ENCODE measurements at places on chromosomes 4 and X.

DNA sequence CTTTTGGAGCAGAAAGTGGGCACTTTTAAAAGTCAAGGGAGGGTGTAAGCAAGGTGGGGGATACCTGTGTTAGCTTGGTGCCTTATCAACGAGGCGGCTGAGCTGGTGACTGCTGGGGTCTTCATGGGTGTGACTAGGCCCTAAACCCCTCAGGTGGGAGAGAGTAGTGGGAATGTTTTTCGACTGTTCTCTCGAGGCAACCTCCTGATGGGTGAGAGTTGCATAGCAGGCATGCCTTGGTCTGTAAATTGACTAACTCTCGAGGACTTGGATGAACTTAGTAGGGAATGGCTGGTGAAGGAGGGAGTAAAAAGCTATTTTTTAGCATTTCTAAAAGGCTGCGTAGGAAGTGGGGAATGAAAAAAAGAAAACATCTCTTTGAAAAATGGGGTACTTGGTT is 80.0 kb downstream of the ARHGAP10 start:
- DNase-seq, result no peak

DNA sequence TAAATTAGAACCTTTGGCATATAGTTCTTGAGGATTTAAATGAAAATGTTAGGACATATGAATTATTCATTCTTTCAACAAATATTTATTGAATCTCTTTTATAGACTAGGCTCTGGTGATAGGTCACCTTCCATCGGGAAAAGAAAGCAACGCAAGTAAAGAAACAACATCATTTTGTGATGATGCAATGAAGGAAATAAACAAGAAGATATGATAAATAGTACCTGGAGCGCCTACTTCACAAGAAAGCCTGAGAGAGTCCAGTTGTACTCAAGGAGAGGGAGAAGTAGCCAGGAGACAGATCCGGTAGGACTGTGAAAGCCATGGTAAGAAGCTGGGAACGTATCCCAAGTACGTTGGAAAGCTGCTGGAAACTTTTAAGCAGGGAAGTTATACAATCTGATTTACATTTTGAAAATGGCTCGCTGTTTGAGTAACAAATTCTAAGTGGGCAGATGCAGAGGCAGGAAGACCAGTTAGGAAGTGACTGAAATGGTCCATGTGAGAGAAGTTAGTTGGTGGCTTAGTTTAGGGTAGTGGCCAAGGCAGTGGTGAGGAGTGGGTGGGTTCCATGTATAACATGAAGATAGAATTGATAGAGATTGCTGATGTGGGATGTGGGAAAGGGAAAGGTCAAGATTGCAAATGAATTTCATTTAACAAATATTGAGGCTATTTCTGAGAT is 17.7 kb upstream of the CPE start:
- no peak for DNase-seq

DNA sequence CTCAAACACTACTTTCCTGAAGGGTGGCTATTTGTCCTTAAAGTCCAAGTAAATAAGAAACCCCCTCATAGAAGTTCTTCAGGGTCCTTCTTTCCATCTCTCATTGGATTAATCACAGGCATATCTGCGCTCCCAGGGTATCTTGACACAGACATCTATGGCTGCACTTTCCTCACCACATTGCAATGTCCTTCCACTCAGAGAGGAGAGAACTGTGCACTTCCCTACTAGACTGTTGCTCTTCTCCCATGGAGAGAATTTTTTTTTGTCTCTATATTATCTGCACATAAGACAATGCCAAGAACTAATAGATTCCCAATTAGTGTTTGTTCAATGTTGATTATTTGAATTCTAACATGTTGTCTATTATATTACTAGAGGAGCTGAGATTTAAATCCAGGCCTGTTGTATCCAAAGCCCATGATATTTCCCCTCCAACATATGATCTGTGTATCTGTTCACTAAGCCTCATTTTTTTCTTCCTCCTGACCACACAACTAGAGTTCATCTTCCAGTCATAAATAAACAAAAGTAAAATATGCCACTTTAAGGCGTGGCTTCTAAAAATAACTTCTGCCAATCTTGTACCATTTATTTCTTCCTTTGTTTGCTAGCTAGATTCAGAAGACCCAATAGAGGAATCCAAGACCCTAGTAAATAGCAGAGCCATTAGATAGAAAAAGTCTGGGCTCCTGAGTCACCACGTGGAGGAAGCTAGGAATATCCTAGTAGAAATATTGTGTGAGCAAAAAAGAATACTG is 61.5 kb upstream of the FAM241A start:
- DNase-seq, result no peak

DNA sequence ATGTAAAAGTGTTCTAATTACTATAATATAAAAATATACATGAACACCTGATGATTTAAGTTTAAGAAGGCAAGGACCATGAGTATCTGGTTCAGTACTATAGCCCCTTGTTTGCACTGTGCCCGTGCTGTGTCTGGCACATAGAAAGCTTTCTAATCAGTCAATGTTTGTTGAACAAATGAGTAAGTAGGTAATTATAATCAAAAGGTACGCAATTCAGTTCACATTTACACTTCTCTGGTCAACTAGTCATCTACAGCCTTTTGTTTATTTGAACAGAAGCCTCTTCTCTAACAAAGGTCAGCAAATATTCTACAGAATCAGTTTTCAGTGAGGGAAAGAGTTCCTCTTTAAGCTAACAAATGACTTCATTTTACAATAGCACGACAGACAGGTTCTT is 523.3 kb downstream of the SMARCA1 start:
- no peak for DNase-seq

GRCh38 chr4:140635606-140636005 is 66.8 kb upstream of the UCP1 start:
- no peak for DNase-seq

DNA sequence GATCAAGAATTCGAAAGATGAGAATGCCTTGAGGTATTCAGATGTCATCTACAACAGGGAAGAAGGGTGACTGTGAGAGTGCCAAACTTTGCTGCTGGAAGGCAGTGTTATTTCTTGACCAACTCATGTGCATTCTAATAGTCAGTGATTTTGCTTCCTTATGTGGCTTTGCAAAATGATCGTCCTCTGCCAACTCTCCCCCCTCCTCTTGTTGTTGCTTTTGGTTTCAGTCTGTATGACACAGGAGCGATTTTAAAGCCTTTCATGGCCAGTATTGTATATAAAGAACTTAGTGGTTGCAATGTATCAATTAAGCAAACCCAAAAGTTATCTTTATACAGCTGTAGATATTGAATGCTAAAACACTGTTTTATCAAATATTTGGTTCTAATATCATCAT is 379.1 kb downstream of the IL1RAPL1 start:
- DNase-seq, result no peak

- no peak for DNase-seq
Measured at GRCh38 chrX:31236231-31236630, 164.4 kb upstream of the FTHL17 start.

GRCh38 chrX:125622899-125623298 is 303.2 kb downstream of the TEX13C start:
- no peak for DNase-seq

GRCh38 chr4:37687194-37687562 is 1.0 kb upstream of the RELL1 start:
- no peak for DNase-seq

DNA sequence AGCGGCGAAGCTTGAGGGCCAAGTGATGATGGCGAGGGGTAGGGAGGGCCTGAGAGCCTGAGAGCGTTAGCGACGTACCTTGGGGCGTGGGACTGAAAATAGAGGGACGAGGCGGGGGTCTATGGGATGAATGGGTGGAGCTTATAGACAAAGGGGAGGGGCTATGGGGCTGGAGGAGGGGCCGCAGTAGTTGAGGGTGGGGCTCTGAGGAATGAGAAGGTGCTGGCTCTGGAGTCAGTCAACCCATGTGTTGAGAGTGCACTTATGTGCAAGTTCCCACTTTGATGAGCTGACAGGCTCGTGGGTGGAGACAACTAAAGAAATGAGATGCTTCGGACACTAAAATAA is 488 bp downstream of the TBC1D25 start:
- DNase-seq, result peak; percentile 26

GRCh38 chrX:35664833-35665232 is 133.3 kb upstream of the MAGEB16 start:
- DNase-seq, result no peak

DNA sequence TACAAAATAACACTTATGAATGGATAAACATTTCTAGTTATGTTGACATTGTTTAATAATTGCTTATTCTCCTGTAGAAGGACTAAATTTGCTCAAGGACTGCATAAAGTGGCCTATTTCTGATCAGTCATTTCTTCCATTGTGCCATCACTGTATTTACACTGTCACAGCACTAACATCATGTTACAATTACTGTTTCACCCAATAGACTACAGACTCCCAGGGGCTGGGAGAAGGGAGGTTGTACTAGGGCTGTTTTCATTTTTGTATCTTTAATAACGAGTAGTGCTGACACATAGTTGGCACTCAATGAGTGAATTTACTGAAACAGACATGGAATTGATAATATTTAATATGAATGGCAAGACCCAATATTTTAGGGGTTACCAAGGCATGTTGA is 139.5 kb downstream of the SLC10A7 start:
- DNase-seq, result no peak

DNA sequence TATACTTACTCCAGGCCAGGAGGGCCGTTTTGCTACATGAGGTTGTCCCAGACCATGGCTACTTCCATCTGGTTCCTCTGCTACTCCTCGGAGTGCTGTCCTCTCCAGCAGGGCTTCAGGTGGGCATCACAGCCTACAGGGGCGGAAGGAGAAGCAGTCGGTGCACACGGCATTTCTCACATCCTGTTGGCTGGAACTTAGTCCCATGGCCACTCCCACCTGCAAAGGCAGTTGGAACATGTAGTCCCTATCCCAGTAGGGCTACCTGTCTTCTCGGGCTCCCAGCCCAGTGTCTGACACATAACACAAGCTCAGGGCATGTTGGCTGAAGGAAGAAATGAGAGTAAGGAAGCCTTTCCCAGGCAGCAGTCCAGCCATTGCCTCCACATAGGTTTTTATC is 7.7 kb upstream of the STK32B start:
- DNase-seq, result no peak

- DNase-seq, result no peak
Measured at GRCh38 chr4:160826339-160826679, 1337.5 kb downstream of the FSTL5 start.

DNA sequence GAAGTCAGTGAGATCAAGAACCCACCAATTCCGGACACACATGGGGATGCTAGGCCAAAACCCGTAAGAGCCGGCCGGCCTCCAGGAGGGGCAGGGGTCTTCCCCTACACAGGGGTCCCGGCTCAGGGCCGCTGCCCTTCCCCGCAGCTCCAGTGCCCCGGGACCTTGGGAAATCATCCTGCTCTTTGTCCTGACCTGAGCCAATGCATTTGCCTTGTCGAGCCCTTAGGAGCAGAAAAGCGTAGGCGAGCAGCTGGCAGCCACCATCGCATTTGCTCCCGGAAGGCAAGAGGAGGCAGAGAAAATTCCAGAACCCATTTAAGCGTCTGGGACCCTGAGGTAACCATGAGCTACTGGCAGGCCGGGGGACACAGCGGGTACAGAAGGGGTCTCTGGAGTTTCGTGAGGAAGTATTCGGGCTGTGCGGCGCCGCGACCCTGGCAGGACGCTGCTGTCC is 7.4 kb upstream of the TNIP2 start:
- DNase-seq, result no peak

GRCh38 chr4:2939383-2940243 is 23.6 kb downstream of the NOP14 start:
- DNase-seq, result no peak

GRCh38 chrX:77949840-77950239 is 19.6 kb downstream of the PGAM4 start:
- no peak for DNase-seq

- no peak for DNase-seq
Measured at GRCh38 chr4:106587558-106587957, 219.0 kb upstream of the GIMD1 start.

DNA sequence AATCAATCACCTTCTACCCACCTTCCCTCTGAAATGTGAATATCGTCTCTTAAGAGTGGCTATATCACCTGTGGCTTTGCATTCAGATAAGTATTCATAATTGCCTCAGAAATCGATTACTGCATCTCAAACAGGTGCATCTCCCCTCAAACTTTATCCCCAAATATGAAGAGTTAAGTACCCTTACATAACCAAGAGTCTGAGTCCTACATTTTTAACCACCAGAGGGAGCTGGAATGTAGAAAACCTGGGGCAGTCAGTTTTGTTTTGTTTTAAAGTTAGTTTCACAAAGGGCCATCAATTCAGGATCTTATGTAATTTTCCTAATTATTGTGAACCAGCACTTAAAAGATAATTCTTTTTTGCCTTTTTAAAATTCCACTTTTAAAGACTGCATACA is 5.7 kb downstream of the TCEANC start:
- no peak for DNase-seq

DNA sequence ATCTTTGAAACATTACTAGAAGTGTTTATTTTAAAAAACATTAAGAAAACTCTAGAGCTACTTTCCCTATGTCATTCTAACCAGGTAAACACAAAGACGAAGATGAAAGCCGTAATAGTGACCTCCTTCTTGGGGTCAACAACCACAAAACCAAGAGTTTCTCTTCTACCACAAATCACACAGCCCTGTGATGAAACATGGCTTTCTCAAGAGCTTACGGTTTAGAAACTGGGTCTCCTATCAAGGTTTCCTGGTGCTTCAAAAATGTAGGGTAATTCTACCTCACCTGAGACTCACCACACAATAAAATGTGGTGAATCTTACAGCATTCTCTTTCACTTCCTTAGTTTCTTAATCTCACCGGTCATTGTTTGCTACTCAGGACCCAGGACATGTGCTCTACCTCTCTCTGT is 50.9 kb downstream of the CORIN start:
- DNase-seq, result no peak

DNA sequence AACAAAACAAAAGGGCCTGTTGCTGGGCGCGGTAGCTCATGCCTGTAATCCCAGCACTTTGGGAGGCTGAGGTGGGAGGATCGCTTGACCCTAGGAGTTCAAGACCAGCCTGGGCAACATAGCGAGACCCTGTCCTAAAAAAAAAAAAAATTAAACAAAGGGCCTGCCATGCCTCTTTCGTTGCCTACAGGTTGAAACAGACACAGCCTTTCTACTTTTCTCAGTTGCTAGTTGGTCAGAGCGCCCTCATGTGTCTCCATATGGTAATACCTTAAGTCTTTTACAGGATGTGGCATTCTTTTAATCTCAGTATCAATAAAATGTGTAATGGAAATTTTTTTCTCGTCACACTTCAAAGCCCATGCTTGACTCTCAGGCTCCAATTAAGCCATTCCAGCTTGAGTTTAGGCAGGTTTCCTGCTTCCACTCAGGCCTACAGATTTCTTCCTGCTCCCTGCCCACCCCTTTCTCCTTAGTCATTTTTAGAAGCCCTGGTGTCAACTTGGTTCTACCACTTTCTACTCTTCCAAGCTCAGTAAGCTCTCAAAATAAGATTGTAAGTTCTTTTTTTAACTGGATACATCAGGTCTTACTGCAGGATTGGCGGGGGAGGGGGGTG is 4.6 kb upstream of the SOWAHD start:
- no peak for DNase-seq

DNA sequence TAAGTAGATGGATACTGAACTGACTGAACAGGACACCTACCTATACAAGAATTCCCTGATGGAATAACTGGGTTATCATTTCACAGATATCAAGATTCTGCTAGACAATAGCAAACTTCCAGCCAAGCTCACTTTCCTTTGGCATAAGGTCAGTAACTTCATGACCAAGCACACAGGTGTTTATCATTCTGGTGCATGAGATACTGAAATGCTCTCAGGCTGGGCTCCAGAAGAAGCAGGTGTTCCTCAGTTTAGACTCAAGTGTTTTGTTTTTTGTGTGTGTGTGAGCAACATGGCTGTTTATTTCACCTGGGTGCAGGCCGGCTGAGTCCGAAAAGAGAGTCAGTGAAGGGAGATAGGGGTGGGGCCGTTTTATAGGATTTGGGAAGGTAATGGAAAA is 201.5 kb upstream of the SPOCK3 start:
- DNase-seq, result no peak

GRCh38 chrX:153974726-153975286 is 2.3 kb downstream of the TMEM187 start:
- no peak for DNase-seq

All from stimulated activated CD4-positive, alpha-beta T cell treated with anti-CD3 and anti-CD28 coated beads, TNF-alpha, amount 100 ng/mL, for 4 hours (primary cell).